ENCODE measurements at places on chromosomes 1 and 21.

DNA sequence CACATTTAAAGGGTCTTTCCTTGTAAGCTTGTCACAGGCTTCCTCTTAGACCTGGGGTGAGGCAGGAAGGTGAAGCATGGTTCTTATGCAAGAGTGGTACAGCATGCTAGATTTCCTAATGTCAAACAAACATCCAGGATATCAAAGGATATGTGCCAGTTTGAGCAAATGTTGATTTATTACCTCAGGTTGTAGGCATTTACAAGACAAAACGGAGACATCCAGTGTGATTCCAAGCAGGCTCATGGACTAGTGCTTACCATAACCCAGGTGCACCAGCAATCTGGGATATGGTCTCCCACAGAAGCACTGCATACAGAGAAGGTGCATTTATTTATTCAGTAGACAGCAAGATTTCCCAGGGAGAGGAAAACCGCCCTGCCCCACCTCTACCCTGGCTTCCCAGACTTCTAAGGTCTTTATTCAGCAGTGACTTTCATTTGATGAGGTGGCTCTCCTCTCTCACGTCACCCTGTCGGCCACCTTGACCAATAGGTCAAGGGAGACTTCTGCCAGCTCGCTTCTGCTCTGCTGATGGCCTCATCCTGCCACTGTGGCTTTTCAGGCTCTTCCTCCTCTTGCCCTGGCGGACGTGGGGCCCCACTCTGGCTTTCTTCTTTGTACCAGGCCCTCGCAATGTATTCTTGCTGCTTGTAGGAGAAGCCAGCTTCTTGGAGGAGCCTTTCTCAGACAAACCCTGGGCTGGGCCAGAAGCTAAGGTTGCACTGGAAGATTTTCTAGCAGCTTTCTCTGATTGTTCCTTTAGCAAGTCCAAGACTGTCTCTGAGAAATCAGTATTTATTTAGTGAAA is 25.6 kb downstream of the HHIPL2 start:
- DNase-seq, result no peak

- no peak for DNase-seq
Measured at GRCh38 chr21:41750051-41750450, 16.8 kb downstream of the RIPK4 start.

DNA sequence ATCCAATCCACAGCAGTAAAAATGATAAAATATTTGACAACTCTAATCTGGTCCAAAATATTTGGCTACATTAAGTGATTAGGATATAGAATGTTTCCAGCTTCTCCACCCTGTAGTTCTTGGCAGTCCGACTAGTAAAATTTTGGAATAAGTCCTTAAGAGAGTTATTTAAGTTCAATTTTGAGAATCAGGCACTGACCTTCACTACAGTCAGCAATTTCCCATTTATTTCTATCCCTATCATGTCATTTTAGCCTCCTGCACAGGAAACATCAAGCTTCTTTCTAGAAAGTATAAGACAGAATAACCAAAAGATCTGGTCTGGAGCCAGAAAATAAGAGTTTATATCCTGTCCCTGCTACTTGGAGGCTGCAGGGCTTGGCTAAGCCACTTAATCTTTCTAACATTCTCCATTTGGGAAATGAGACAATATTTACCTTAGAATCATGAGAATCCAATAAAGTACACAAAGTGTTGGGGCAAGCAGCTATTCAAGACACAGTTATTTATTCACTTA is 162.2 kb downstream of the DPYD start:
- no peak for DNase-seq

DNA sequence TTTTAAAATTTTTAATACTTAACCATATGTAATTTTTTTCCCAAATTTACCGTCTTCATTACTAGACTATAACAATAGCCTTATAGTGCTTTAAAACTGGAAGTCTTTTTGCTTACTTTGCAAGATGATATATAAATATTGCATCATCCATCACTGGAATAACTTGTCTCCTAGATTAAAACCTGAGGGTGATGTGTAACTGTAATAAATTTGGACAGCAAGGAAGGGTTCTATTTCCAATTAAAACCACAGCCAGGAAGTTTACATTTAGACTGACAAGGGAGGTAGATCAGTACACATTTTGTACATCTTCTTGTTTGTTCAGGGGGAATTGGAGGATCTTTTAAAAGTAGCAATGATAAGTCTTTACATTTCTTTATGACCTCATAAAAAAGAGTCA is 21.9 kb downstream of the NTNG1 start:
- no peak for DNase-seq

GRCh38 chr1:228465571-228466146 is 21.5 kb upstream of the RNF187 start:
- no peak for DNase-seq

DNA sequence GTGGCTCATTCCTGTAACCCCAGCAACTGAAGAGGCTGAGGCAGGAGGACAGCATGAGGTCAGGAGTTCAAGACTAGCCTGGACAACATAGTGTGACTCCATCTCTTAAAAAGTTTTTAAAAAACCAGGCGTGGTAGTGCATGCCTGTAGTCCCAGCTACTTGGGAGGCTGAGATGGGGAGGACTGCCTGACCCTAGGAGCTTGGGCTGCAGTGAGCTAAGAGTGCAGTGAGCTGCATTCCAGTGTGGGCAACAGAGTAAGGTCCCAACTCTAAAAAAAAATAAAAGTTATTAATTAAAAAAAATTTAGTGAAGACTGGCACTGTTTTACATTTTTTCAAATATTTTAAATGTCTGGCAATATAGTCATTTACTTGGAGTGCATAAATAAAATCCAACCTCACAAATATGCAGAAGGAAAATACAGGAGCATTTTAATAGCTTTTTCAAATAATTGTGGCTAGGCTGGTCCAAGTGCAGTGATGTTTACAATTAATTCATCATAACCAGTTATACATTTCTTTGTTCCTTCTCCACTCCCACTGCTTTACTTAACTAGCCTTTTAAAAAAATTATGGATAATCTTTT is 10.8 kb downstream of the ZBTB8OS start:
- DNase-seq, result no peak
